Stimulated activated CD4-positive, alpha-beta T cell treated with anti-CD3 and anti-CD28 coated beads, Interleukin-1b, Interleukin-23, amount 100 ng/mL, for 24 hours (primary cell): ENCODE measurements at places on chromosomes 2 and 18.

DNA sequence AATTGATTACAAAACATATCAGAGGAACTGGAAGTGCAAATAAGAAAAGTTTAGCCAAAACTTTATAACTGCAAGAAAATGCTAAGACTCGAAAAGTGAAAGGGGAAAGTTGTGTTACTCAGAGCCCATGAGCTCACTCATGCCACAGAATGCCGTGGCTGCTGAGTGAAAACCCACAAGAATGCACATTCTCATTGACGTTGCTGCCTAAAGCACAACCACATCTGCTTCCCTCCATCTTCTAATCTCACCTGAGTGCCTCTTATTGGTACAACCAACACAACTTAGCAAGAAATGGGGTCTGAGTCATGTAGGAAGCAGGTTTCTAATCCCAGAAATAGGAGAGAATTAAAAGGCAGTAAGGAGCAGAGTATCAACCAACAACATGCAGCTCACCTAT, 259.7 kb downstream of the LNPK start:
- no peak for DNase-seq

- DNase-seq: no peak
These were observed 344.1 kb upstream of the PLGLB2 start for GRCh38 chr2:87403893-87404175.

GRCh38 chr2:71534826-71535225, 81.5 kb downstream of the DYSF start:
- no peak for DNase-seq

GRCh38 chr2:52269696-52270485, 1238.0 kb upstream of the NRXN1 start:
- no peak for DNase-seq

DNA sequence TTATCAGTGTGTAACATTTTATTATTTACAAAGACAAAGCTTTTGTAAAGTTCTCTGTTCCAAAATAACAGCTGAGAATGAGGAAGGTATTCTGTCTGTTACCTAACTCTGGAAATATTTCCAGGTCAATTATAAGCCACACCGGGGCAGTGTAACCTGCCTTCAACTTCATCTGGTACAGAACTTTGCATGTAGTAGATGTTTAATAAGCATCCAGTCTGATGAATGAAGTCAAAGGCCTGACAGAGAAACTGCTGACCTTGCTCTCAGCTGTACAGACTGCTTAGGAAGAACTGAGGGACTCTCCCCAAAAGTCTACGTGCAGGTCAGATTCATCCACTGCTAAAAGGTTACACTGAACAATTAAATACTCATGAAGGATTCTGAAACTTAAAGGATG, 43.3 kb downstream of the WDFY1 start:
- DNase-seq: no peak

DNA sequence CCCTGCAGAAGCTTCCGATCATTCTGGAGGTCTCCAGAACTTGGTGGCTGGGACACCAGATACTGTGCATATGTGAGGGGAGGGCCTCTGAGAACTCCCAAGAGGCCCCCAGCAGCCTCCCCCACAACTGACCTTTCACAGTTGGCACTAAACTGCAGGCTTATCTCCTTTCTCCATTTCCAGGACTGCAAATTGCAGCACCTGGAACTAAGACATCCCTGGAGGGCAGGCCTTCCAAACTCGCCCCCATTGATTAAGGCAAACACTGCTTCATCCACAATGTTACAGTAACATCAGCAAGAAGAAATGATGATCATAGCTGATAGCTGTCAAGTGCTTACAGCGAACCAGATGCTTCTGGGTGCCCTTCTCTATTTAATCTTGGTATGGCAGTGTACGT, 67.9 kb downstream of the TGOLN2 start:
- no peak for DNase-seq

DNA sequence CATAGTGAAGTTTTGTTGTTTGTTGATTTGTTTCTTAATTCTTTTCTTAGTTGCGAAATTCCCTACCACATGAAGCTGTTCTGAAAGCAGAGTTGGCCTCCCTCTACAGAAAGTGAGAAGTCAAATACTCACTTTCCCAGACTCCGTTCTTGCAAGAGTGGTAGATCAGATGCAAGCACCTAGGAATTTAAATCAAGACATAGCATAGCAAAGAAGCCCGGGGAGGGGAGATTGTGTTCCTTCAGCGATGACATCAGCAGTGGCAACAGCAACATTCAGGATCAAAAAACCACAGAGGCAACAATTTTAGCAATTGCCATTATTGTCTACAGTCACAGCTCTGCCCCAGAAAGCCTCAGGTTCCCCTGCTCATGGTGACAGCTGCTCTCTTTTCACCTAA, 580.0 kb downstream of the RNF144A start:
- no peak for DNase-seq

DNA sequence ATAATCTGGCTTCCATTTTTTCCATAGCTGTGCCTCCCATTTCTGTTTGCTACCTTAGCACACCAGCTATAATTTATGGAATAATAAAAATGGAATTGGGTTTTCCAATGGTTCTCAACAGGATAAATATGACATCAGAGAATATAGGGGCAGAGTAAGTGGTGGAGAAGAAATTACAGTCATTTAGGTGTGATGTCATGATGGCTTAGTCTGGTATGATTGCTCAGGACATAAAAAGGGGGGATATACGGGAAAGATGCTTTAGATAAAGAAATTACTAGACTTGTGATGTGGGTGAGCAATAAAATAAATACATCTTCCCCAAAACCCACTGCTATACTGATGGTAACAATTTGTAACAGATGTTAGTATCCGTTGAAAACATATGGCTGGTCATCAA, 21.6 kb upstream of the KIF5C start:
- no peak for DNase-seq

DNA sequence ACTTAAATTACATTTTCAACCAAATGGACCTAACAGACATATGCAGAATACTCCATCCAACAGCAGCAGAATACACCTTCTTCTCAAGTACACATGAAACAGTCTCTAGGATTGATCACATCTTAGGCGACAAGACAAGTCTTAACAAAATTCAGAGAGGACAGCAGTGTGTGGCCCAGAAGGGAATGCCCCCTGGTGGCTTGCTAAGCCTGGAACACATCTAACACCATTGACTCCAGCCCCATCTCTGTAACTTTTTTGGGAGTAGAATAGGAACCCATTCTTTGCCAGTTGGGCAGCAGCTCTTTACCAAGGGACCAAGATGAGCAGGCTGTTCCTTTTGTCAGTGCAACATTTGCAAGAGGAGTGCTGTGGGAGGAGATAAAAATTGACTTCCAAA, 249.9 kb downstream of the PLCL1 start:
- peak; percentile 9 for DNase-seq

DNA sequence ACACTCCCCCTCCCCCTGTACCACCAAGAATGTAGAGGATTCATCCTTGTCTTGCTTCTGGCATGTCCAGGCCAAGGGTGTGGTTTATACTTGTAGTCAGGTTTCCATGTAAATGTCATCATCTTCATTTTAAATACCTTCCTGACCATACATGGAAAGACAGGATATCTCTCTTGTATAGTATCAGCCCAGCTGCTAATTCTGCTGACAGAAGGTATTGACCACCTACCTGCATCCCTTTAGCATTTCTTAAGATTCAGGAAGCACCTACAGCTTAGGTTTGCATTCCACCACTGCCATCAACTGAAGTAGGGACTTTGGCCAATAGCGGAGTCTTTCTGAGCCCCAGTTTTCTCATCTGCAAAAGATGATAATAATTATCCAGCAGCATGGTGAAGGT, 22.9 kb upstream of the FSHR start:
- DNase-seq: no peak

DNA sequence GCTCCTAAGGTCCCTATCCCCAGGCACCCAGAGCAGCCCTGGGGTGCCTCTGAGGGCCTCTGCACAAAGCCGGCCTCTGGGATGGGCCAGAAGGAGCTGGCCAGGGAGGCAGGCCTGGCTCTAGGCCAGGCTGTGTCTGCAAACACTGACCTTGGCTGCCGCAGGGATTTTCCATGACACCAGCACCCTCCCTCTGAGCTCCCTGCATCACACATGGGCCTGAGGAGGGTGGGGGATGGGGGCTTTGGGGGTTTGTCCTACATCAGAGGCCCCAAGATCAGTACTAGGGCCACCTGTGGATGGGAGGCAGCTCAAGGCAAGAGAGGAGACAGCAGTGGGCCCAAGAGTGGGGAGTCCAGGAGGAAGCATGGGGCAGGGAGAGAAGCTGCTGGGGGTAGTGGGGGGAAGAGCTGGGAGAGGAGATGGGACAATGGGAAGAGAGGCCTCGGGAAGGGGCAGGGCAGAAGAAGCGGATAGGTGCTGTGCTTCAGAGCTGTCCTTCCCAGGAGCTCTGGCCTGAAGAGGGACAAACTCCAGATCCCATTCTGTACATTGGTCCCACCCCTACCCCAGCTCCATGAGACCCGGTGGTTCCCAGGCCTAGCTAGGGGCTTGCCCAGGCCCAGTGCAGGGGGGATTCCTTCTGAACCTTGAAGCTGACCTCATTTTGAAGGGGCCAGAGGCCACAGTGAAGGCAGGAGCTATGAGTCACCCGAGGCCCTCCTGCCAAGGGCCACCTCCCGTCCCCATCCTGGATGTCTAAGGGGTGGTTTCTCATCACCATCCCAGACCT, 28.0 kb downstream of the KCNK3 start:
- no peak for DNase-seq

DNA sequence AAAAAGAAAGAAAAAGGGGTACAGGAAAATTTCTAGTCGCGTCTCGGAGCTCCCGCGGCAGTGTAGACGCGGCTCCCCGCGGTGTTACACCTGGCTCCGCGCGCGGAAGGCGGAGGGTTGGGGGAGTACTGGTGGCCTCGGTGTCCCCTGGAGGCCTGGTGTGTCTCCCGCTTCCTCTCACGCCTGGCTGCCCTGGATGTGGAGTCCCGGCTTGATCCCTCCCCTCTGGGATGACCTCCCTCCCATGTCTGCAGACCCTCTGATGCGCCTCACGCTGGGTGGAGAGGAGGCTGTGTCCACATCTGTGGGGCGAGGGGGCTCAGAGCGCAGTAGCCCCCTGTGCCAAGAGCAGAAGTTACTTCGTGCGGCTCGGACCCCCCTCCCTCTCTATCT, 1.2 kb downstream of the KIF5C start:
- no peak for DNase-seq

DNA sequence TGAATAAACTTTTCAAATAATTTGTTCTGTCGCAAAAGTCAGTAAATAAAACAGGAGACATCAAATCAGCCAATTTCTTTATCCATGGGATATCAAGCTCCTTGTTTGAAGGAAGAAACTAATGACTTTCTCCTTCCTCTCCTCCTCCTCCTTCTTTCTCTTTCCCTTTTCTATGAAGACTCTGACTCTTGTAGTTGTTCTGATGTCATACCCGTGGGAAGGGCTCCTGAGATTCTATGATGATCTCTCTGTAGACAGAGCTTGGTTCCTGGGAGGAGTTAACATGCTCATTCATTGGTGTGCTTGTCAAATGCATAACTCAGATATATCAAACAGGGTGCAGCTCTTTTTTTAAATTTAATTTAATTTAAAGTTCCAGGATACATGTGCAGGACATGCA, 118.7 kb upstream of the KCTD1 start:
- DNase-seq: no peak

DNA sequence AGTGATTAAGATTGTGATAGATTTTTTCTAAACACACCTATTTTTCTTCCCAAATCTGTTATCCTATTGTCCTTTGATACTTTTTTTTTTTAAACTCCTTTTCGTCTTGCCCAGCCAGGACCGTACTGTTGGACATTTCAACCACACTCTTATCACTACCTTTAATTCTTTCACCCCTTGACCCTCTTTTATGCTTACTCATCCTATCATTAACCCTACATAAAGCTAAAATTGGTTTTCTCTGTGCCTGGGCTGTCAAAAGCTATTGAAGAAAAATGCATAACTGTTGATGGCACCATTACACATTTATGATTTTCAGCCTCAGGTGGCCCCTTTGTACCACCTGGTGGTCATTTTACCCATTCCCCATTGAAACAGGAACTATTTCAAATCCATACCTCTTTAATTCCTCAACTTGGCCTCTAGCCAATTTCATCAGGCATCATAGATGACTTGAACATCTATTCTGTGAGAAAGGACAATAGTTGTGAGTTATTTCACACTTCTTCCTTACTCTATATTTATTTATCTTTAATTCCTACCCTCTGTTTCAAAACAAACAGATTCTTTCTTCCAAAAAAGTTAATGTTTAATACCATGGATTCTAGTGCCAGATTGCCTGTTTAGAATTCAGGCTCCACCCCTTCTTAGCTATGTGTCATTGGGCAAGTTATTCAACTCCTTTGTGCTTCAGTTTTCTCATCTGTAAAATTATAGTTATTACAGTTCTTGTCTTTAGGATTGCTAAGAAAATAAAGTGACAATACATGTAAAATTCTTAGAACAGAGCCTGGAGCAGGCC, 258.6 kb downstream of the CAMKMT start:
- DNase-seq: no peak

DNA sequence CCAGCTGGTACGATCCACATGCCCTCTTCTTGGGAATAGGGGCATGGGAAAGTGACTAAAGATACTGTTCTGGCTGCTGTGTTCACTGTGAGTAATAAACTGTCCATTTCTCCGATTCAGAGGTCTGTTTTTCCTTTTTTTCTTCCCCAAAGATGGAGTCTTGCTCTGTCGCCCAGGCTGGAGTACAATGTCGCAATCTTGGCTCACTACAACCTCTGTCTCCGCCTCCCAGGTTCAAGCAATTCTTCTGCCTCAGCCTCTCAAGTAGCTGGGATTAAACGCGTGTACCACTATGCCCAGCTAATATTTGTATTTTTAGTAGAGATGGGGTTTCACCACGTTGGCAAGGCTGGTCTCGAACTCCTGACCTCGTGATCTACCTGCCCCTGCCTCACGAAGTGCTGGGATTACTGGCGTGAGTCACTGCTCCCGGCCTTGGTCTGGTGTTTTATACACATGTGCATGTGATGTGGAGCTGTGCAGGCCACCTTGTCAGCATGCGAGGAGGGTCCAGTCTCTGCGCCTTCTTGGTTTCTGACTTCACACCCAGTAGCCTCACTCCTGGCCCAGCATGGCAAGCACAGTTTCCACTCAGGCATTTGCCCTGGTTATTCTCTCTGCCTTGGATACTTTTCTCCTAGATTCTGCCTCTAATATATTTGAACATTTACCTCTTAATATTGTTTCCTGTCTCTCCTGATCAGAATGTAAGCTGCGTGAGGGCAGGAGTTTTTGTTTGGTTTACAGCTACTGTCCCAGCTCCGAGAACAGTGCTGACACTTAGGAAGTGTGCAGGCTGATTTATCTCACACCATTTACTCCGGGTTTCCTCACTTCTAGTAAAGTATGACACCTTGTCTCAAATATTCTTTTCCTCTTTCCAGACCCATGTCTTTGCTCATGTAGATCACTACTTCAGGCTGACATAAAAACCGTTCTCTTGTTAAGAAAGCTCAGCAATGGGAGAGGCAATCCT, 19.7 kb downstream of the PTPN18 start:
- DNase-seq: no peak

DNA sequence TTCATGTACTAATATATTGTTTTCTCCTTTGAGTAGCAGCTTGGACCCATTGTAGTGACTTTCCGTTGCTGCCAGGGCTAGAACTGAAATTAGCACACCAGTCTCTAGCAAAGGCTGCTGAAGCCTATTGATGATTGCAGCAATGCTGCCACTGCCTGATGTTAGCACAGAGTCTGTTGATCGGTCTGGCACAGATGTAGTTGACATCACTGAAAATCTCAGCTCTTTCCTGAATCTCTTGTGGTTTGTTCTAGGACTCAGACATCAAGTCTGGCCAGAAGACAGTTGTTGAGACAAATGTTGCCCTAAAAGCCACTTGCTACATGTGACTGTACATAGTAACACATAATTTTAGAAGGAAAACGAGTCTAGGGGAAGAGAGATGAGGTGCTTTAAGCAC, 47.2 kb downstream of the VAPA start:
- DNase-seq: no peak
